ENCODE measurements at places on chromosomes 16 and 17.

- DNase-seq = no peak
Measured at GRCh38 chr17:46841561-46842379, 9.6 kb upstream of the WNT9B start.

- no peak for DNase-seq
Measured at GRCh38 chr17:1997927-1998742, 27.0 kb downstream of the RTN4RL1 start.

- DNase-seq = no peak
Measured at GRCh38 chr16:46762583-46762982, 14.4 kb upstream of the MYLK3 start.

DNA sequence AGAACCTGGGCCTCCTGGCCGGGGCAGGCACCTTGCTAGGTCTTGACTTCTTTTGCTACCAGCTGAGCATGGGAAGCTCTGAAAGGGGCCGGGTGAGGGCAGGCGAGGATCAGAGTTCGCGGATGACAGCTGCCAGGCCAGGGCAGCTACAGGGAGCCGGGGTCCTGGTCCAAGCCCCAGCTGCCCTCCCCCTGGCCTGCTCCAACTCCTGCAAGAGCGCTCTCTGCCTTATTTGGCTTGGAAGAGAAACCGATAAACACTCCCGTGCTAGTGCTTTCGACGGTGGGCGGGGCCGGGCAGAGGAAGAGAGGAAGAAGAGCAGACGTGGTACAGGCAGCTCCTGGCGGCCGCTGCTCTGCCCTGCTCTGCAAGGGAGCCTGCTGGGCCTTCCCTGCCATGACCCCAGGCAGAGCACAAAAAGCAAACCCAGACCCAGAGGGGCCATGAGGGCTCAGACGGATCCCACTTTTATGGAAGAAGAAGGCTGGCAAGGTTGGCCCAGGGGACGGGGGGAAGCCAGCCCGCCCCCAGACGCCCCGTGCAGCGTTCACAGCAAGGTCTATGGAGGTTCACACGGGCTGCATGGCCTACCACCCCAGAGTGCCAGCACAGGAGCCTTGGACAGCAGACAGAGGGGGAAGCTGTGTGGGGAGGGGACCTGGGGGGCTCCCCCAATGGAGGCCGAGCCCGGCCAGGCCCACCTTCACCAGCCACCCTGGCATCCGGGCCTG lies 25.6 kb downstream of the PIEZO1 start:
- DNase-seq = no peak

DNA sequence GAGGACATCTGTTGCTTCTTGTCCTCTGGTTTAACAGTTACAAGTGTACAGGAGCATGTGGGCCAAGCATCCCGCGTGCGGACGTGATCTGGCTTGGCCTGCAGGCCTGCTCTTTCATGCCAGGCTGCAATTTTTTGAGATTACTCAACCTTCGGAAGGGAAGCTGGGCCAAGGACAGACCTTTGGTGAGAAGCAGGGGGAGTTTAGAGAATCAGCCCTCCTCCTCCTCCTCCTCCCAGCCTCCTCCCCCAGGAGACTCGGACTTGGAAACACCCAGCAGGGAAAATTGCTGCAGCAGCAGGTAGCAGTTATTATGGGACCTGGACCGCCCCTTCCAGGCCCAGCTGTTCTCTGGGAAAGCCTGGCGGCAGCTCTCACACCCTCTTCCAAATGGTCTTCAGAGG lies 5.1 kb upstream of the KLHL36 start:
- no peak for DNase-seq

DNA sequence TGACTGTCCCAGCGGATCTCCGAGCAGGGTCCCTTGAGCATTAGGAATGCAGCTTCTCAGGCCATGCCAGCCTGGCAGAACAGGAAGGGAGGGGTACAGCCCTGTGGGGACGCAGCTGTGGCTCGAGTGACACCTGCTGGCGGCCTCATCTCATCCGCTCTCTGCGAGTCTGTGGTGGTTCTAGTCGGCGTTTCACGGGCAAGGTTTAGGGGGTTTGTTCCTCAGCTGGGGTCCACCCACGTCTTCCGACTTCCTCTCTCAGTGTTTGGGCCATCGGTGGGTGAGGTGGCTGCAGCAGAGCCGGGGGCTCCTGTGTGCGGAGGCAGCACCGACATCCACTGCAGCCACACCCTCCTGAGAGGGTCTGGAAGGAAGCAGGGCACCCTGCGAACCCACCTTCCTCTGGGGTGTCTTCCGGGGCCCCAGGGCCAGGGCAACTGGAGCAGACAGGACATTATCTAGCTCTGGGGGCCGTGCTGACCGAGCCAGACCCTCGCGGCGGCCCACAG lies 33.3 kb downstream of the JPH3 start:
- DNase-seq = no peak

DNA sequence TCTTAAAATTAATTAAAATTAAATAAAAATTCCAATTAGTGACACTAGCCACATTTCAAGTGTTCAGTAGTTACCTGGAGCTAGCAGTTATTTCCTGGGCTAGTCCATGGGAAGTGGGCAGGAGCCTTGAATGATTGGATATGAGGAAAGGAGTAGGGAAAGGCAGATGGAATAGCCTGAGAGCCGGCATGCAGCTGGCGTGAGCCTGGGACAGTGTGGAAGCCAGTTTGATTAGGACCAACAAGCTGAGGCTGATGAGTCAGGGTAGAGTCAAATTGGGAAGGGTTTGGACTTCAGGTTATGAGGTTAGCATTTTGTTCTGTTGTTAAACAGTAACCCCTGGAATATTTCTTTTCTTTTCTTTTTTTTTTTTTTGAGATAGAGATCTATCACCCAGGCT lies 15.3 kb upstream of the GNA13 start:
- no peak for DNase-seq

GRCh38 chr16:9645911-9646310 lies 536.3 kb downstream of the GRIN2A start:
- DNase-seq = no peak

GRCh38 chr17:45784741-45785479 lies 790 bp downstream of the CRHR1 start:
- no peak for DNase-seq

DNA sequence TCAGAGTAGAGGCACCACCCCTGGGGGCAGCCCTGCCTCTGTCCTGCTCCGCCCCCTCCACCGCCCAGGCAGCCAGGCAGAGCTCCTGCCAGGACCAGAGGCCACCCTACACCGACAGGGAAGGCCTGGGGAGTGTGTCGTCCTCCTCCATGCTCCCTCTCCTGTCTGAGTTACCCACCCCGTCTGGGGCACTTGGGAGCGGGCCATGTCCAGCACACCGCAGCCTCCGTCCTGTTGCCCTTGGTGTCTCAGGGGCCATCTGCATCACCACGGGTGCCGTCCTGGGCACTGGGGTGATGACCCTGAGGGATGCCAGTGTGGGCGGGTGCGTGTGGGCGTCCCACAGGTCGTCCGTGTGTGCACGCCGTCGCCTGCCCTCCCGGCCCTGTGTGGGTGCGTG lies 65.3 kb upstream of the ZNF750 start:
- DNase-seq = no peak

- no peak for DNase-seq
Measured at GRCh38 chr16:81639931-81640680, 139.0 kb upstream of the PLCG2 start.

All from NCI-H1048 (cell line).